ENCODE measurements at places on chromosomes 4 and X.
A peak's percentile ranks its signal among the peaks of the same experiment; 100 is the strongest.

DNA sequence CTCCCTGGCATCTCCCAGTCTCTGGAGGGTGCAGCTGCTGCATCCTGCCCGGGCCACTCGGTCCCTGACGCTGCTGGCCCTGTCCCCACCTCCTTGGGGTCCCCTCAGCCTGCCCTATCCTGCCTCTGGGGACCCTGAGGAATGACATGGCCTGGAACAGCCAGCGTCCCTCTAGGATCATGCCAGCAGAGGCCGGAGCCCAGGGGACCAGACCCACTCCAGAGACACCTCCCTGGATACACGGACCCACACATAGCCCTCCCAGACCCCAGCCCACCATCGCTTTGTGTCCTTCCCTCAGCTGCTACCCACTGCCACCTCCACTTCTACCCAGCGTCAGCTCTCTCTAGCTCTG is 35.5 kb downstream of the CPLX1 start:
- no peak for DNase-seq

GRCh38 chr4:107304699-107305286 is 268.7 kb upstream of the DKK2 start:
- DNase-seq = no peak

GRCh38 chrX:1106478-1107210 is 105.8 kb downstream of the CRLF2 start:
- DNase-seq = no peak

GRCh38 chr4:5144384-5144783 is 93.1 kb downstream of the STK32B start:
- DNase-seq = no peak

- no peak for DNase-seq
Observed at GRCh38 chr4:153782581-153782980, 6.3 kb downstream of the SFRP2 start.

GRCh38 chr4:68250151-68250930 is 4.8 kb upstream of the TMPRSS11B start:
- DNase-seq = no peak

- DNase-seq = peak; percentile 19
Observed at GRCh38 chr4:55491486-55491885, 55.2 kb downstream of the CLOCK start.

DNA sequence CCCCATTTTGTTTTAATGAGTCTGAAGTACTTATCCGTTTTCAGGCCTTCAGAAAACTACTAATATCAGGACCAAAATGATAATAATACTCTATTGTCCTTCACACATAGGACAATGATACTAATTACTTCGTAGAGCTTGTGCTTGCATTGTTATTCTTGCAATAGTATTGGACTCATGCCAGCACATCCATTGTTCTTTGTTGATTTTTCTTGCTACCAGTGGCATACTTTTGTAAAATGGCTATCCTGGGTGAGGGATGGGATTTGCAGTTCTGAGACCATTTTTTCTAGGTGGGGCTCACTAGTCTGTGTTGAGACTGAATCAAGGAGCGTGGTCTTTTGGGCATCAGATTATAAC is 195.3 kb downstream of the MAML3 start:
- no peak for DNase-seq

- no peak for DNase-seq
Observed at GRCh38 chrX:11374570-11374969, 81.4 kb downstream of the AMELX start.

- DNase-seq = no peak
Observed at GRCh38 chrX:78957049-78957767, 12.0 kb downstream of the P2RY10 start.

DNA sequence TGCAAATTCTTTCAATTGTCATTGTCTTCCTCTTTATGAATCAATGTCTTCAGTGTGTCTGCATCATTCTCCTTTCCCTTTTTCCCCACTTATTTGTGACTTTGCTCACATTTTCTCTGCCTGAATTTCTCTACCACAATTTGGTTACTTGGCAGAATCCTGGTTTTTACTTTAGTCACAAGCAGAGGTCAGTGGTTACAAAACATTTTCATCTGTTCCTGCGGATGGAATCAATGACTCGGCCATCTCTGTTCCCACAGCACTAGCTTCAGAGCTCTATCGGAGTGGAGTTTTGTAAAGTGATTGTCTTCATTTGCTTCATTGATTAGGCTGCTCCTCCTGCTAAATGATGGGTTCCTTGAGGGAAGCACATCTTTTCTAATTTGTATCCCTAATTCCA is 501.3 kb upstream of the AADAT start:
- peak; percentile 6 for DNase-seq

- DNase-seq = no peak
Observed at GRCh38 chr4:336893-337142, 796 bp upstream of the ZNF141 start.

GRCh38 chr4:128517096-128517738 is 229.6 kb upstream of the PGRMC2 start:
- DNase-seq = peak; percentile 63

DNA sequence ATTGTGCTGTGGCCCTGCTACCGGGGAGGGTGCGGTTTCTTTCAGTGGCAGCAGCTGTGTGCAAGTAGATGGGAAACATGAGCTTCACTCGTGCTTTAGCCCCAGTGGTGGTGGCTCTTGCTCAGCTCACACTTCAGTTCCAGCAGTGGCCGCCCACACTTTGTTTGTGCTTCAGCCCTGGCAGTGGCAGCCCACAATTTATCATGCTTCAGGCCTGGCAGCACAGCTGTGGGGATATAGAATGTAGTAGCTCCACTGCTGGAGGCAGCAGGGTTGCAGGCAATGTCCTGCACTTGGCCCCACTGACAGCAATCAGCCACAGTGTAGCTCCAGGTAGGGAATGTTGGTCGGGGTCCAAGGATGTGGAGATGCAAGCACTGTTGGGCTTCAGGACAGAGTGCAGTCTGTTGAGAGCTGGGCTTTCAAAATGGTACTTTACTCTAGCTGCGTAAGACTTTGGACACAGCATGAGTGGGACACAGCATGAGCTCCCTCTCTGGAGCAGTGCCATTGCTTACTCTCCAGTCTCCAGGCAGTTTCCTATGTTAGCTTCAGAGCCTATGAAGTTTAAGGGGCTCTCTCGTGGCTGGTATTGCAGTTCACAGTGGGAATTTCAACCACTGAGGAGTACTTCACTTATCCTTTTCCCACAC is 413.1 kb downstream of the PDGFC start:
- DNase-seq = no peak

- peak; percentile 19 for DNase-seq
Observed at GRCh38 chr4:77600521-77601451, 4.8 kb upstream of the CXCL13 start.

- no peak for DNase-seq
Observed at GRCh38 chr4:6450709-6451108, 21.7 kb downstream of the PPP2R2C start.

DNA sequence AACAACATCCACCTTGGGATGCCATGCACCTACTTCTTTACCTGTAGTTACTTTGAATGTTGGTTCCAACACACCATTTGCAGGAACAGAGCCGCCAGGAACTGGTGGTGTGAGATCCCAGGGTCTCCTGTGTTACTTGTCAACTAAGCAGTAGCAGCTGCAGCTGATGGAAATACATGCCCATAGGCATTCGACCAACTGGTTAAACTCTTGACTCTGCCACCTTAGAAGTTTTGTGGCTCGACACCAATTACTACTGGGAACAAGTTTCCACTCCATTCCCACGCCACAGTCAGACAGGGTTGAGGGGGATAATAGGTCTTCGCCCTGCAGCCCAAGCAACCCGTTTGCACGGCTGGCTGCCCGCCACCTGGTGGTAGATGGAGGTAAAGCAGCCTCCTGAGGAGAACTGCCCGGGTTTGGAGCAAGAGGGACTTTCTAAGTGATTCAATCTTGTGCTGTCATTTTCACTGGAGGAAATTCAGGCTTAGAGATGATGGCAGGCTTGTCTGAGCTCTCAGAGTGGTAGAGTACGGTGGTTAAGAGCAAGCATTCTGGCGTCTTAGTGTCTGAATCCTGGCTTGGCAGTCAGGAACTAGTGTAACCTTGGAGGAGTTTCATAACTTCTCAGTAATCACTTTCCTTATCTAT is 119.1 kb upstream of the TRIM2 start:
- DNase-seq = peak; percentile 56

DNA sequence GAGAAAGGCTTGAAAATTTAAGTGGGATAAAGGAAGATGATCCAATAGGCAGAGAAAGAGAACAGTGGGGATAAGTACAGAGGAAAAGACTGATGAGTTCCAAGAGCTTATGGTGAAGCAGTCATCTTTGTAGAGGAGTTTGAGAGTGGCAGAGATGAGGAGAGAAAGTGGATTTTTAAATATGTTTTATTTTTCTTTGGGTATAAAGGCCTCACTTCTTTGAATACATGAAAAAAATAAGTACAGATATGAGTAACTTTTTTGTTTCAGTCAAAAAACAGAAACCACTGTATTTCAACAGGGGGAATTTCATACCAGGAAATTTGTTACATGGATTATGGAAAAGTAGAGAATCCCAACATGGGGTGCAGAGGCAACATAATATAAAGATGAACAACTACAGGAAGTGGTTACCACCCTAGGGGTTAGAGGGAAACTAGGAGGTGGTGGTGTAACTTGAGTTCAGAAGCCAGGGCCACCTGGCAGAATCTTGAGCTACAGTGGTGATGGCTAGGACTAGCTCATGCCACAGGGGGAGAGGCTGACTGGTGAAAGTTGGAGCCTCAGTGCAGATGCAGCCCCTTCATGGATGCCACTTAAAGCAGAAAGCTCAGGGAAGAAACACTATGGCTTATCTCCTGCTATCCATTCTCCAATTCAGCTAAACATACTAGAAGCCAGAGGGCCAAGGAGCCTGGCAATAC is 3.4 kb upstream of the CYBB start:
- no peak for DNase-seq

DNA sequence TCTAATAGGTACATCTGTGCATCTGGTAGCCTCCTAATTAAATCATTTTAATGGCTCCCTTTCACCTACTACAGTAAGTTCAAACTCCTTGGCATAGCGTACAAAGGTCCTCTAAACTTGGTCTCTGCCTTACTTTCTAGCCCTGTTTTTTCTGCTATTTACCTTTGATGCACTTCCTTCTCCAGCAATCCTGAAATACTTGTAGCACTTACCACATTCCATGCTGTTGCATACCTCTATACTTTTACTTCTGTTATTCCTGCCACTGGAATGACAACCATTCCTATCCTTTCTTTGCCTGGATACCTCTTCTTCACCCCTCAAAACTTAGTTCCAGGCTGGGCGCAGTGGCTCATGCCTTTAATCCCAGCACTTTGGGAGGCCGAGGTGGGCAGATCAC is 56.6 kb upstream of the LHFPL1 start:
- no peak for DNase-seq

DNA sequence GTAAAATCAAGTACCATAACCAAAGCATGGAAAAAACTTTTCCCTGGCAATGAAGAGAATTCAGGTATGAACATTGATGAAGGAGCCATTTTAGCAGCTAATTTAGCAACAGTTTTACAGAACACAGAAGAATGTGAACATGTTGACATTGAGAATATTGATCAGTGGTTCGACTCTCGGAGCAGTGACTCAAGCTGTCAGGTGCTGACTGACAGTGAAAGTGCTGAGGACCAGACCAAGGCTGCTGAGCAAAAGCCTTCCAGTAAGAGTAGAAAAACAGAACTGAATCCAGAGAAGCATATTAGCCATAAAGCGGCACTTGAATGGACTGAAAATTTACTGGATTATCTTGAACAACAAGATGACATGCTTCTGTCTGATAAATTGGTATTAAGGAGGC is 2.8 kb downstream of the TIGD2 start:
- no peak for DNase-seq

DNA sequence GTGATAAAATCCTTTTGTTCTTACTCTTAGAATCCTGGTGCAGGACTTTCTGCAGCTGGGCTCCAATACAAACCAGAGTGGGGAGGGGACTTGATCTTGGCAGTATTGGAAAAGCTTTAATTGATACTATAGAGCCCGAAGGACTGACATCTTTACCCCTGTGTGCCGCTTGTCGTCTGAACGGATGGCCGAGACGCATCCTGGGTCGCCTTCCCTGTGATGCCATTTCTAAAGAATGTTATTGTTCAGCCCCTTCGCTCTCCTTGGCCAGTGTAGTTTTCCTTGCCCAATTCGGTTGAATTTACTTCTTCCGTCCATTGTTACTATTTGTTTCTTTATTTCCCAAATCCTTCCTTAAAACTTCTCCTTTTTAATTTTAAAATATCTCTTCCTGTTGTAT is 80.9 kb downstream of the CLDN34 start:
- DNase-seq = peak; percentile 25

DNA sequence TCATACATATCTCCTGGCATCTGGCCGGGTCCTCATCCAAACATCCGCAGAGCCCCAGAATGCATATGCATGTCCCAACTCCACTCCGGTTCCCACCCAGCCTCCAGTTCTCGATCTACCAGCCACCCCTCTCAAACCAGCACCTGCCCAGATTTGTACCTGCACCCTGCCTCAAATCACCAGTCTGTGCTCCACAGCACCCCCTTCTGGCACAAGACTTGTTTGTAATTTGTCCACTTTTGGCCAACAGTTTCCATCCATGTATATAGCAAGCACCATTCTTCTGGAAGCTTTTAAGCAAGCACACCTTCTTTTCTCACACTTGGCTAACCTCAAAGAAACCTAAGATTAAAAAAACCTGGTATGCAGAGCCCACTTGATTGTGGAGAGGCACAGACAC is 644.1 kb downstream of the MID1IP1 start:
- DNase-seq = no peak

DNA sequence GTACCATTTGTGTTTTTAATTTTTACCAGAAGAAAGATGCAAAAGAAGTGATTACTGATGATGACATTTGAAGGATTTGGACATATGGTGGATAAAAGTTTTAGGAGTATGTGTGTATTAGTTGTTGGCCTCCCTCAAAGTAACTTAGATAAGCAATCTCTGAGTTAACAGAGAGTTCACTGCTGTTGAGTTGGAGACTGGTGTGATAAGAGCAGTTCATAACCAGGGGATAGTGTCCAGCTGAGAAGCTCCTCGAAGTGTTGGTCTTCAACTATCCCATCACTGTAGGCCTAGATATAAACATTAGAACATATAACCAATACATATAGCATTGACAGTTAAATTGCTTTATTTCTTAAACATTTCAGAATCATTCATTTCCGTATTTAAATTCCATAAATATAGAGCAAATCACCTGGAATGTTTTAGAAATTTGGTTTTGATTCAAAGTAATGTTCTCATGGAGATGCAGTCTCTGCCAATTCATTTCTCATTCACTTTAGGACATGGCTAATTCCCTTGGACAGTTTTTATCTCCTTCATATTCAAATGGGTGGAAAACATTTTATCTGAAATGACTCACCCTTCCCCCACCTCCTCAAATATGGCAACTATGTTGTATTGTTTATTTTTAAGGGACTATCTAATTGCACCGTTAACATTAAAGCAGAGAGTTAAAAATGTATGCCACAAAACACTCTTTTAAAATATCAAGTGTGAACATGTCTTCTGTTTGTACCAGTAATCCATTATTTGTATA is 136.8 kb upstream of the SLC4A4 start:
- no peak for DNase-seq

- DNase-seq = no peak
Observed at GRCh38 chr4:19063662-19064061, 1042.1 kb upstream of the LCORL start.
